ENCODE measurements at places on chromosomes 1 and 21. TPM values are rescaled to one million over a fixed set of nuclear protein-coding genes. Genes with fewer than 3 reads are reported as not detected.

CSF3R gene
- not detected for total RNA-seq

ARHGEF10L gene
- total RNA-seq: not detected

RBP7 gene
- total RNA-seq: not detected

FPGT gene
- 9.7 TPM for total RNA-seq

INTS7 gene
- total RNA-seq: 23.2 TPM

ABCA4 gene
- not detected for total RNA-seq

CCDC190 gene
- not detected for total RNA-seq

OR2AK2 gene
- total RNA-seq: not detected

ST6GALNAC5 gene
- not detected for total RNA-seq

RGL1 gene
- 1.2 TPM for total RNA-seq

MSH4 gene
- 0.16 TPM for total RNA-seq

LSM10 gene
- 43.8 TPM for total RNA-seq

CLCA2 gene
- not detected for total RNA-seq

ZBTB8A gene
- total RNA-seq: not detected

LAD1 gene
- not detected for total RNA-seq

All from activated CD8-positive, alpha-beta T cell treated with anti-CD3 and anti-CD28 coated beads for 36 hours (primary cell).